ENCODE measurements at places on chromosomes 3 and 15. TPM values are rescaled to one million over a fixed set of nuclear protein-coding genes. Genes with fewer than 3 reads are reported as not detected.

- DNase-seq, result no peak
These were observed 178.5 kb downstream of the FNDC3B start for GRCh38 chr3:172217877-172218276.

- no peak for DNase-seq
These were observed 272.0 kb downstream of the XXYLT1 start for GRCh38 chr3:194998948-194999347.

DNA sequence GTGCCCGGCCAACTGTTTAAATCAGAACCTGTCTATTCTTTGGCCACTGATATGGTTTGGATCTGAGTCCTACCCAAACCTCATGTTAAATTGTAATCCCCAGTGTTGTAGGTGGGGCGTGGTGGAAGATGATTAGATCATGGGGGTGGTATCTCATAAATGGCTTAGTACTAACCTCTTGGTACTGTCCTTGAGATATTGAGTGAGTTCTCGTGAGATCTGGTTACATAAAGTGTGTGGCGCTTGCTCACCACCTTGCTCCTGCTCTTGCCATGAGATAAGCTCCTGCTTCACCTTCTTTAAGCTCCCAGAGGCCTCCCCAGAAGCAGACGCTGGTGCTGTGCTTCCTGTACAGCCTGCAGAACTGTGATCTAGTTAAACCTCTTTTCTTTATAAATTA, 42.4 kb downstream of the REC114 start:
- no peak for DNase-seq

- no peak for DNase-seq
These were observed 273.6 kb downstream of the MECOM start for GRCh38 chr3:169389925-169390253.

- DNase-seq, result no peak
These were observed 17.0 kb downstream of the RPSA start for GRCh38 chr3:39423436-39423970.

The OR5H14 gene
- total RNA-seq, result not detected

DNA sequence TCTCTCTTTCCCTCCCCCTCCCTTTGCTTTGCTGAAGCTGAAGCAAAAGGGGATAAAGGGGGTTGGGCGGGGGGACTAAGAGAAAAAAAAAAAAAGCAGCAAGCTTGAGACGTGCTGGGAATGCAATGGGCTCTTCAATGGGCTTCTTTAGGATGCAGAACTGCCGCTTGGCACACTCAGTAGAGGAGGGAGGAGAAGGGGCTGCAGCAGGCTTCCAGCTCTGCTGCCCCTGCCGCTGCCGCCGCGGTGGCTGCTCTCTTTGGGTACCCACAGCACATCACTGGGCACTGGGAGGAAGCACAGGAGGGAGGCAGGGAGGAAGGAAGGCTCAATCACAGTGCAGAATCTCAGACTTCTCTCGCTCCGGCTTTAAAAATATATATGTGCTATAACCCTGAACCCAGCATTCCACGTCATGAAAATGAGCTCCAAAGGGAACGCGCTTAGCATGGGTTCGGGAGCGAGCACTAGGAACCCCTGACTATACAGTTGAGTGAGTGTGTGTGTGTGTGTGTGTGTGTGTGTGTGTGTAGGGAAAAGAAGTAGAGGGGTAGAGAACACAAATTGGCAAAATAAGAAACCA, 3.5 kb downstream of the SLITRK3 start:
- DNase-seq, result peak; percentile 7

GRCh38 chr3:157353652-157354051, 83.0 kb upstream of the PTX3 start:
- DNase-seq, result no peak

DNA sequence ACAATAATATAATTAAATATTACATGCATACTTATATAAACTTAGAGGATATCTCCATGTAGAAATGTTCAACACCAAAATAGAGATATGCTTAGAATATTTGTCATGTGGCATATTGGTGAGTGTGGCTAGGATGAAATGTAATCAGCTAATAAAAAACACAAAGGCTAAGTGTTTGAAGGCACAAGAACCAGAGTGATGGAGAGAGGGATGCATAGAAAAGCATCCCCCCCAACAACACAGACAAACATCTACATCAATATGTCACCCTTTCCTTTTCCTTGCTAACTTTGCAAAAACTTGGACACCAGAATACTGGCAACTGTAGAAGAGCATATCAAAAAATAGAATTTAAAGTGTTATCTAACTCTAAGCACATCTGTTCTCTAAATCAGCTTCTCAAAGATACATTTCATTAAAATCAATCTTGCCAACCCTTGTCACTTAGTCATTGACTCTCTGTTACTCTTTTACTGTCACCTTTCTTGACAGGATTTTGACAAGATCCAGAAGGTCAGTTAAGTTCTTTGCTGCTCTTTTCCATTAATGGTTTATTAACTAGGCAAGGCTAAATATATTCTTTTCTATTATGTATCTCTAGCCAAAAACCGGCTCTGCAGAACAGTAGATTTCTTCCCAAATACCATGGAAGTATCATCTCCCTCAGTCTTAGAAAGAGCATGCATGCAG, 695.9 kb downstream of the OTOL1 start:
- no peak for DNase-seq

The C3orf22 gene
- not detected for total RNA-seq

DNA sequence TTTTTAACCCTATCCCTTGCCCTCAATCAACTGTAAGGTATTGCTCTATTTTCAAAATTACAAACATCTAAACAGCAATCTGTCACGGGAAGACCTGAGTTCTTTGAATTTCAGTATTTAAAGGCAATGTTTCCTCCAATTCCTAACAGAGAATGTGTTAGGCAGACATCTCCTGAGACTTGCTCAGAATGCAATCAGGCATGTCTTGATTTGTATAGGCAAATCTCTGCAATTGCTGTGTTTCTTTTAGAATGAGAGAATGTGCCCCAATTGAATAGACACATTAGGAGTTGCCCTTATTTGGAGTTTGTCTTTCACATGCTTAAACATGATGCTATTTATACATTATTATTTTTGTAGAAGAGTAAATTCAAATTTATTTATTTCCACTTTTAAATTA, 205.6 kb downstream of the CADM2 start:
- no peak for DNase-seq

GRCh38 chr3:93992207-93992606, 12.3 kb downstream of the ARL13B start:
- DNase-seq, result no peak

GRCh38 chr3:158267015-158267414, 157.1 kb downstream of the RSRC1 start:
- DNase-seq, result no peak

GRCh38 chr3:134615743-134616142, 35.1 kb downstream of the KY start:
- DNase-seq, result no peak

The RARRES1 gene
- 26.3 TPM for total RNA-seq

The SLC28A2 gene
- not detected for total RNA-seq

All from urinary bladder (tissue), 4 donors.